8988T (cell line): ENCODE measurements at places on chromosomes 12 and 14.

DNA sequence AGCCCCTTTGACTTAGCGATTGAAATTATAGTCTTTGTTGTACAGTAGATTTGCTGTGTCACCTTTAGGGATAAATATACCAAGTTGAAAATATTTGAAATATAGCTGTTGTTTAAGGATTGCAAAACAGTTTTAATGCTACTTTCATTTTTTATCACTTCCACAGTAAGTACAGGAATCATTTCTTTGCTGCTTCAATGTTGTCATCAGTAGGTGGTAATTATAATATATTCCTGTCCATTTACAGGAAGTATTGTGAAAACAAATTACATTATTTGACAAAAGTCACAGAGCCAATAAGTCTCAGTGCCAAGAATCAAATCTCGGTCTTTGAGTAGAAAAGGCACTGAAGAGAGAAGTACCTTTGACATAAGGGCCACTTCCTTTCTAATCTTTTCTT, 342.6 kb upstream of the RGS6 start:
- no peak for DNase-seq

GRCh38 chr12:15831315-15831978, 42.3 kb upstream of the EPS8 start:
- DNase-seq = no peak

DNA sequence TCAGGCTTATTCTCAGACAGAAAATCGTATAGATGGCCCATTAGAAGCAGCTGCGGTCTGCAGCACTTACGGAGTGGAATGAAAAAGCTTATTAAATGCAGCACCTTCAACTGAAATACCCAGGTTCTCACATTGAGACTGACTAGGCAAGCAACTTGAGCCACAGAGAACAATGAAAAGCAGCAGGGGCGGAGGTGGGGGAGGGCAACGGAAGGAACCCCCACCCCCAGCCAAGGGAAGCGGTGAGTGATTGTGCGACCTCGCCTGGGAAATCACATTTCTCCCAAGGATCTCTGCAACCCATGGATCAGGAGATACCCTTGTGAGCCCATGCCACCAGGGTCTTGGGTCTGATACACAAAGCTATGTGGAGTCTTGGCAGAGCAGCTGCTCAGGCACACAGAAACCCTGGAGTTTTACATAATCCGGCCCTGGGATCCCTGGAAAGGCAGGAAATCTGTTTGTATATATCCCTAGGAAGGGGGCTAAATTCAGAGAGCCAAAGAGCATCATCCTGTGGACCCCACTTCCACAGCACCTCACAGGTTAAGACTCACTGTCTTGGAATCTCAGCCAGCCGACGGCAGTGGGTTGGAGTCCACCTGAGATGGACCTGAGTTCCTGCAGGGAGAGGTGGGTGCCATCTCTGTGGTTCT, 38.1 kb downstream of the PZP start:
- DNase-seq = no peak

- DNase-seq = no peak
Measured at GRCh38 chr14:102196039-102196901, 56.6 kb downstream of the WDR20 start.

GRCh38 chr14:55536204-55536708, 43.8 kb upstream of the KTN1 start:
- DNase-seq = no peak

DNA sequence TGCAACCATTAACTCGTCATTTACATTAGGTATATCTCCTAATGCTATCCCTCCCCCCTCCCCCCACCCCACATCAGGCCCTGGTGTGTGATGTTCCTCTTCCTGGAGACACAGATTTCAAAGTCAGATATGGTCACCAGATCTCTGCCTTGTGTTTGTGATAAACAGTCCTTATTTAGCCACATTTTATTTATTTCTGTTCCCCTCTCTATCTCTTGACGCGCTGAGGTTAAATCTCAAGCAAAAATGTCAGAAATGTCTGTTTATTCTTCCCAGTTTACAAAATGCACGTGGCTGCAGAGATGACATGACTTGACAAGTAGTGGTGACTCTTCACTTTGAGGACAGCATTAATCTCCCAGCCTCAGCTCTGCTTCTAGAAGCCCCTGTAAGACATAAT, 11.5 kb upstream of the RASSF3 start:
- no peak for DNase-seq

DNA sequence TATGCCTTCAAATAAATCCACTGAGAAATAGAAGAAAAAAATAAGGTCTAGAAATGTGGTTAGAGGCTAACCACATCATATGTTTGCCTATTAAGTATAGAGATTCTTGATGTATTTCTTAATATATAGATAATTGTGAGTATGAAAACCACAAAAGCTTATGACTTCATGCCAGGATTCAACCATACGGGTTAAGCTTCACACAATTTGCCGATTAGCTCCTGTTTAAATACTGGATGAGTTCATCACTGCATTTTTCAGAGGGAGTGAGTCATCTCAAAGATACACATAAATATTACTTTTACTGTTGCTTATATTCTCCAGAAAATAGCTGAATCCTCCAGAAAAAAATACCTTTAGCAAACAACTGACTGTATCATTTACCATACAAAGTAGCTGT, 79.6 kb downstream of the RPL10L start:
- no peak for DNase-seq

DNA sequence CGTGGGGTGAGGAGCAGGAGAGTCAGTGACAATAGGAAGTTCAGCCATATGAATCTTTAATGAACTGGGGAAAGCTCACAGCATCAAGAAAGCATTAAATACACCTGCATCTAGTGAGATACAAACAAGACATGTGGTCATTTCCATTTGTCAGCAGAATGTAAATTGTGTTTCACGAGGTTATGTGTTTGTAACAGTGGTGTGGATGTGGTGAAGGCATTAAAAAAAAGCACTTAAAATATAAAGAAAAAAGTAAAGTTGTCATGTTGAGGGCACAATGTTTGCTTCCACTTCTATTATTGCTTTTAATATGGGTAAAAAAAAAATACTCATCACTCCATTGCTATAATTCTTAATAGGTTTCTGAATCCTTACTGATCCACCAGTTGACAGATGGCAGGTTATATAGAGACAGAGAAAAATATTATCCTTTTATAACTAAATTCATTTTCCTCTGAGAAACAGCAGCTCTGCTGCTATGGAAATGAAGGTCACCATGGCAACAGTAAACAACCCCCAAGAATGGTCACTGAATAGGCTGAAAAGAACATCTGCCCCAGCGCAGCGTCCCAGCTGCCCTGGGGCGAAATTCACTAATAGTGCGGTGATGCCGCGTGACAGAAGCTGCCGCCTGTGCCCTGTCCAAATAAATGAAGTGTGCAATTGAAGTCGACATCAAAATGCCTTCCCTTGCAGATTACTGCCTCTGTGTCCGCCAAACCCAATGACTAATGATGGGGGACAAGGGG, 226.1 kb downstream of the FOXN3 start:
- peak; percentile 28 for DNase-seq

DNA sequence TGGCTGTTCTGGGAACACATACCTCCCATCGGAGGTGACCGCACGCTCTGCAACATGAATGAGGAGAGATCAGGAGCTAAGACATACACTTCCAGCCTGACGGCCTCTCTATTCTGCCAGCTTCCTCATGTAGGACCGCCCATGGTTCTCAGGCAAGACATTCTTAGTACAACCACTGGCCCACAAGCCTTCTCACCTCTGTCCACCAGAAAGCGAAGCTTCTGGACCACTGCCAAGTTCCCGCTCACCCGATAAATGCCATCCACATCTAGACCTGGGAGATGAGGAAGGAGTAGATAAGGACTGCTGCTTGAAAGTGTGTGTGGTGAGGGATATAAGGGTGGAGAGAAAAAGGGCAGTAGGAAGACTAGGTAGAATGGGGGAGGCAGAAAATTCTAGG, 5.2 kb downstream of the ARHGAP9 start:
- no peak for DNase-seq

DNA sequence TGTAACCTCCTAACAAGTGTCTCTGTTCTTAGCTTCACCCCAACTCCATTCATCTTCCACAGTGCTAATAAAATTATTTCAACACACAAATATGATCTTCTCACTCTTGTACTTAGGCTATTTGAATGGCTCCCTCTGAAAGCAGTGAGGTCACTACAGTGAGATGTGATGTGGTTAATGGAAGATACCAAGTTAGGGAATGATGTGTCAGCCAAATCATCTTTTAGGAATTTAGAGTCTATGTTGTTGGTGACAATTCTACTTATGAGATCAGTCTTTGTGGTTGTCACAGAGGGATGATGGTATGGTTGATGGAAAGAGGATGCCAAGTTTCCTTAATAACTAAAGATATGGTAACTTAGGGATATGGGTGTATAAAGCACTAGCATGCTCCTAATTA, 57.6 kb downstream of the POLR3B start:
- no peak for DNase-seq

GRCh38 chr14:104298458-104298857, 160.1 kb downstream of the KIF26A start:
- DNase-seq = no peak
